ENCODE measurements at places on chromosomes 7 and 10.

DNA sequence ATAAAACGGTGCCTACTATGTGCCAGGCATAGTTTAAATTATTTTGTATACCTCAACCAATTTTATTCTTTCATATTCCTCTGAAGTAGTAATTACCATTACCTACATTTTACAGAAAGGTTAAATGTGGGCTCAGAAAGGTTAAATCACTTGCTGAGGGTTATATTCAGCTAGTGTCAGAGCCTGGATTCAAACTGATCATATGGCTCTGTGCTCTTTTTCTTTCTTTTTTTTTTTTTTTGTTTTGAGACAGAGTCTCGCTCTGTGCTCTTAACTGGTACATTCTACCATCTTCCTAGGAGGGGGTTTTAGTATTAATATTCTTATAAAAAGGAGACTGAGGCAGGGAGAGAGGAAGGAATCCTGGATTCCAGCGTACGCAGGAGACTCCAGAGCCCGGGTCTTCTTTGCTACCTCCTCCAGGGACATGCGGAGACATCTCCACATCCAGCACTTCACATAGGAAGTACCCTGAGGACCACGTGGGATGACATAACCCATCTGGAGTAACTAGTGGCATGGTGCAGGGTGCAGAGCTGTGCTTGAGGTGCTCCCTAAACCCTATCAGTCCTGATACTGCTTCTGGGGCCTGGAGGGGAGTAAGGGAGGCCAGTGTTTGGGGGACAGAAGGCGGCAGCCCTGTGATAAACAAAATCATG lies 29.6 kb upstream of the ATXN7L1 start:
- DNase-seq = no peak

DNA sequence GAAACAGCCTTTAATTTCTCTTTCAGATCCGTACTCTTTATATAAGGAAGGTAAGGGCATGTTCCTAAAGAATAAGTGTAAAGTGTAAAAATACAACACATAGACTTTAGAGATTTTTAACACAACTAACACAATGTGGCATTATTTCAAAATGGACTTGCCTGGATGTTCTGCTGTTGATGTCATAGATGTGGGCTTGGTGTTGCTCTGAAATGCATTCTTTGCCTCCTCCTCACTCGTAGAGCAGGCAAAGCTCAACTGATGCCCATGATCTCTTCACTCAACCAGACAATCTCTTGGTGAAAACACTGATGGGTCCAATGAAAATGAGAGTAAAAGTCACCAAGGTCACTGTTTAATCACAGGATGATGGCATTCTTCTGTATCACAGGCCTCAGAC lies 174.2 kb upstream of the TCERG1L start:
- DNase-seq = no peak

DNA sequence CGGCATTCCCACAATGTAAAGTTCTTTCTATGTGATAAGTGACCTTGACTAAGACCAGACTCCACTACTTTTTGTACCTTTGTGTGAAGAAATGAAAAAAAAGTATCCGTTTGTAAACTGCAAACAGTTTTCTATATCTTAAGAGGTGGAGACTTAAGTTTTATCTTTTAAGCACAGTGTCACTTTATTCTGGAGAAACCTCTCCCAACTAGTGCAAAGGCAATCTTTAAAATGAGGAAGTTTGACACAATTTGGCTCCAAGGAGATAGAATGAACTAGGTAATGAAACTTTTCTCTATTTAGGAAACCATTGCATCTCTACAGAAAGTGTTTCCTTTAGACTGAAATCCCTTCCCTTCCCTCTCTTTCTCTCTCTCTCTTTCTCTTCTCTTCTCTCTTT lies 122.9 kb downstream of the SAMD9 start:
- DNase-seq = no peak

DNA sequence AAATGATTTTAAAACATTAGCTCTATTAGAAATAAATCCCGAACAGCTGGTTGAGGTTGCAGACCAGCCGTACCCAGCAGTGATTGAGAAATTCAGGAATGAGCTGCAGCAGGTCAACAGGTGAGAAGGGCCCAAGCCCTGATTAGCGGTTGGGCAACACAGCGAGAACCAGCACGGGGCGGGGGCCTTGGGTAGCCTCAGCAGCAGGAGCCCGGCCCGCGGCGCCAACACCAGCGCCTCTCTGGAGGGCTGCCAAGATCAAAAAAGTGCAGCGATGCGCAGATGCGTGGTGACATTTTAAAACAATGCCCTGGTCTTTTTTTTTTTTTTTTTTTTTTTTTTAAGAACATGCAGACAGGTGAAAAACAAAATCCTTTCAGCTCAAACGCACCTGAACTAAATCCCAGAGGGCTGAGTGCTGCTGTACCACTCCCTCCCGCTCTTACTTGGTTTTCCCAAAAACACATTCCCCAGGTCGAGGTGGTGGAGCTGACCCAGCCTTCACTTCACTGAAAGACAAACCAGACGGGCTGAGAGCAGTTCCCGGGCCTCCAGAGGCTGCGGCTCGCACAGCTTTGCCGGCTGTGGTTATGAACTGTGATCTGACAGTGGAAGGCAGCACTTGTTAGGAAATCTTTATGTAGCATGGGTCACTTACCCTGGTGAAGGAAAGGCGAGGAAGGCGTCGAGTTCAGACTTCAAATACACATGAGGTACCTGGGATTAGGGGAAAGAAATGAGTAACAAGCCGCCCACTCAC lies 579.4 kb downstream of the SDK1 start:
- no peak for DNase-seq

DNA sequence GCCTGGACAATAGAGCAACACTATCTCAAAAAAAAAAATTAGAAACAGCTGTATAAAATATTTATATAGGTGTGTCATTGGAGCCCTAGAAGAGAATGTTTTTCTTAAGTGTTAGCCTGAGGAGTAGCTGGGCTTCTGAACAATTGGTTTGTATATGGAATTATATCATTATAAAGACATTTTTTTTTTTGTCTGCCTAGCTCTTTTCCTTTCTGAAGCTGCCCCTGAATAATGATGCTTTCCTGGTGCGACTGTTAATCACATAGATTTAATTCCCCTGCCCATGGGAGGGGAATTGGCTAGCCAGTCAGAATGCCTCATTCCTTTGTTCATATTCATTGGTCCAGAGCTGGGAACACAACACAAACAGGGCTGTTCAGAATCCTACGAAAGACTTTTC lies 13.9 kb upstream of the ABCC2 start:
- DNase-seq = no peak

GRCh38 chr10:110499796-110500514 lies 2.2 kb downstream of the DUSP5 start:
- no peak for DNase-seq

- DNase-seq = no peak
These were observed 32.5 kb downstream of the PRKAR2B start for GRCh38 chr7:107076781-107077698.

DNA sequence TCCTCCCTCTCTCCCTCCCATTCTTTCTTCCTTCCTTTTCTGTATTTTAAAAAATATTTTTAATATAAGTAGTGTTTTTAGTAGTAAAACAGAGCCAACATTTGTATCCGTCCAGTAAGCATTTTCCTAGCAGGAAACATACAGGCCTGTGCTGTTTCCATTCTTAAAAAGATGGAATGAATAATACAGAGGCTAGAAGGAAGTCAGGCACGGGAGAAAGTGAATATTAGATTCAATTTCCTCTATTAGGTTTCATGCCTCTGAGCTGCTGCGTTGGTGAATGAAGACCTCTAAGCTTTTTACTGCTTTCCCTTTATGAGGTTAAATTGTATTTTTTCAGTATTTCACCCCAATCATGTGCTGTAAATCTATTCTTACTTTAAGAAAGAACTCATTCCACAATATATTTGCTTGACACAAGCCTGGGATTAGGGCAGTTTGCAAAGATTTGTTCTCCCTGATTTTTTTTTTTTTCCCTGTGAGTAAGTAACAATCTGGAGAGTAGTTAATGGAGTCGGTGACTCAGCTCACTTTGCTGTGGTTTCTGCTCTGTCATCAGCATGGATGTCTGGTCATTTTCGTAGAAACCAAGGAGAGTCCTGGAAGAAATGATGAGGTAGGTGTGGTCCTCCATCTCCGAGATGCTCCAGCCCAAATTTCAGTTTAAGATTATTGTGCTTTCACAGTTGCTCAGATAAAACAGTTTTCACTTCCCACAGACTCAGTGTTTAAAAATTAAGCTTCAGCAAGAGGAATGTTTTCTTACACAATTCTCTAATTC lies 76.1 kb upstream of the PITRM1 start:
- DNase-seq = no peak

DNA sequence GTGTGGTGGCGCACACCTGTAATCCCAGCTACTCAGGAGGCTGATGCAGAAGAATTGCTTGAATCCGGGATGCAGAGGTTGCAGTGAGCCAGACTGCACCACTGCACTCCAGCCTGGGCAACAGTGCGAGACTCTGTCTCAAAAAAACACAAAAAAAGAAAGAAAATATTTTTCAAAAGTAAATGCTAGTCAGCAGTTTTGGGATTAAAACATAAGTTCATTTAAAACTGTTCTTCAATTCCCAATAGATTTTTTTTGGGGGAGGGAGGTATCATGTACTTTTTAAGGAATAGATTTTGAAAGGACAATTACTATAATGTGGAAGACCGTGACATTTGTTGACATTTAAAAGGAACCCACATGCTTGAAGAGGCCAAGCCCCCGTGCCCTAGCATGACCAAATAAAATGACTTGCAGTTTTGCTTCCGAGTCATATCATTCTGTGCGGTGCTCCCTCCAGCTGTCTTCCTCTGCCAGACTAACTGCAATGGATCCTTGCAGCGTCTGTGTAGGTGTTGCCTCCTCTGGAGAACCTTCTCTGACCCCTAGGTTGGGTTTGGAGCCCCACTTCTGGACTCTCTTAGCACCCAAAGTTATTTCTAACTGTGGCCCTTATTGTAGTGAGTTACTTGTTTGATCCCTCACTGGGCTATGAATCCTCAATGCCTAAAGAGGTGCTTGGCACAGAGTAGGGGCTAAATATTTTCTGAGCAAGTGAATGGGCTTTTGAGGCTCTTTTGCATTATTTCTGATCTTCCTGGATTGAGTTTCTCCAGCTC lies 17.4 kb upstream of the HPS1 start:
- no peak for DNase-seq

- DNase-seq = no peak
These were observed 42.4 kb downstream of the TNS3 start for GRCh38 chr7:47539398-47540052.

- no peak for DNase-seq
These were observed 19.3 kb downstream of the OR6B1 start for GRCh38 chr7:144019457-144019856.

GRCh38 chr7:144822223-144822622 lies 13.6 kb downstream of the TPK1 start:
- no peak for DNase-seq

GRCh38 chr10:5343561-5343960 lies 21.2 kb upstream of the UCN3 start:
- no peak for DNase-seq

DNA sequence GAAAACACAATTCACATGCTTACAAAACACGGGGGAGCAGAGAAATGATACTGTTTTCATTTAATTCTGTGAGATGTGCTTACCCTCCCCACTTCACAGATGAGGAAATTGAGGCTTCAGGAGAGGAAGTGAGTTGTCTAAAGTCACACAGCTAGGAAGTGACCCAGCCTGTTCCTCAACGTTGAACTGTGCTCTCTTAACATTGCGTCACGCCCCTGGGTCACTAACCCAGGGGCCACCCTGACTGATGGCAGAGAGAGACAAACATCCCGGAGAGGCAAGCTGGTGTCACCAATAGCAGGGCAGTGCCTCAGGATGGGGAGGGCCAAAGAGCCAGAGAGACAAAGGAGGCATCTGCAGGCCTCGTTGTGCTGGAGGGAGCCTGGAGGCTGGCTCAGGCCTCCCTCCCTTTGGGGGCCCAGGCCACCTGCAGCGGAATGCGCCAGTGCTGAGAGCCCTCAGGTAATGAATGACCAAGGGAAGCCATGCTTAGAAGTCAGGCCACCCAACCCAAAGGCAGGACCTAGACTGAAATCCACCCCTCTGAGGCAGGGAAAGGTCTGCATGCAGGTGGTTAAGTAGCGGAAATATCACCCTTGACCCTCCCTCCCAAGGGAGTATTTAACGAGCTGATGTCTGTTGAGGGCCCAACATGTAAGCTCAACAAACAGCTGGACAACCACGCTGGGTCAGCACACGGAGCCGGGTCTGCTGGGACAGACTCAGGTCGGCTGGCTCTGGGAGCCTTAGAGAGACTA lies 81.3 kb downstream of the C10orf105 start:
- no peak for DNase-seq

GRCh38 chr7:48140001-48140681 lies 31.1 kb upstream of the ABCA13 start:
- no peak for DNase-seq

DNA sequence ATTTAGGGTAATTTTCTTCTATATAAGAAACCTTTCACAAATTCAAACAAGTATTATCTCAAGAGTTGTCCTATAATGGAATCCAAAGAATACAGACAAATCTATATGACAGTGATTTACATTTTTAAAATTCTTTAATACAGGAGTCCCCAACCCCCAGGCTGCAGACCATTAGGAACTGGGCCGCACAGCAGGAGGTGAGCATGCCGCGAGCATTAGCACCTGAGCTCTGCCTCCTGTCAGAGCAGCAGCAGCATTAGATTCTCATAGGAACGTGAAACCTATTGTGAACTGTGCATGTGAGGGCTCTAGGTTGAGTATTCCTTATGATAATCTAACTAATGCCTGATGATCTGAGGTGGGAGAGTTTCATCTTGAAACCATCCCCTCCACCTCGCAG lies 37.7 kb downstream of the SNX13 start:
- DNase-seq = no peak

GRCh38 chr10:35876248-35876647 lies 234.2 kb upstream of the FZD8 start:
- no peak for DNase-seq

- DNase-seq = no peak
These were observed 98.8 kb upstream of the COL1A2 start for GRCh38 chr7:94295850-94296249.

- no peak for DNase-seq
These were observed 171.1 kb downstream of the TCF7L2 start for GRCh38 chr10:113121153-113121552.

DNA sequence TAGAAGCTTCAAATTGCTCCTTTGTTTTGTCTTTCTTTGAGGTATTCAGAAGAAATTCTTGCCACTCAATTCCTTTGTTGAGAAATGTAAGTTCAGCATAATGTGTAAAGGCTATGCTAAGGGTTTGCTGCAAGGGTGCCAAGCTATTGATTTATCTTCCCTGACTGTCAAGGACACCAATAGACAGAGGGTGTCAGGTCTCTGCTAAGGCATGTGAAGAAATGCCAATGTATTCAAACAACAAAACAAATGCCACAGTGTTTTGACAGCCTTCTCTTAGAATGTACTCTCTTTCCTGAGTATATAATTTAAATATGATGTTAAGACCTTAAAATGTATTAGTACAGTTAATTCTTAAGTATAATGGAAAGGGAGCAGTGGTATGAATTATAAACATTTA lies 62.4 kb downstream of the LRGUK start:
- DNase-seq = no peak

- DNase-seq = no peak
These were observed 76.5 kb upstream of the TCF7L2 start for GRCh38 chr10:112873541-112873940.

- DNase-seq = no peak
These were observed 383.9 kb downstream of the SORCS1 start for GRCh38 chr10:106780632-106781031.
